ENCODE measurements at places on chromosomes 6 and 20.

GRCh38 chr6:39215640-39216158 lies 13.6 kb downstream of the KCNK5 start:
- no peak for DNase-seq

GRCh38 chr6:84583784-84584183 lies 180.6 kb downstream of the TBX18 start:
- DNase-seq: no peak

DNA sequence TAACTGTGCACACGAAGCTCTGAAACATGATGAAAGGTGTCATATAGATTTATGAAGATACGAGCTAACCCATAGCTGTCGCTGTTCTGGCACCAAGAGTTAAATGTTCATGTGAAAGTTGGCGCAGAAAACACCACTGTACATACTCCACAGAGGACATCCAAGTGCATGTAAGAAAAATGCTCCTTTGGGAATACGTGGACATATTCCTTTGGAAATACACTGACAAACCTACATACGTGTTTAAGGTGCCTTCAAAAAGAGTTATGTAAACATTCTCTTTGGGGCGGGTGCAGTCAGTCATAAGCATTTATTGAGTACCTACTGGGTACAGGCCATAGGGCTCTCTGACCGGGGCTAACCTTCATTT lies 723 bp upstream of the ARID1B start:
- no peak for DNase-seq

- no peak for DNase-seq
Observed at GRCh38 chr6:148761527-148762011, 14.7 kb downstream of the UST start.

DNA sequence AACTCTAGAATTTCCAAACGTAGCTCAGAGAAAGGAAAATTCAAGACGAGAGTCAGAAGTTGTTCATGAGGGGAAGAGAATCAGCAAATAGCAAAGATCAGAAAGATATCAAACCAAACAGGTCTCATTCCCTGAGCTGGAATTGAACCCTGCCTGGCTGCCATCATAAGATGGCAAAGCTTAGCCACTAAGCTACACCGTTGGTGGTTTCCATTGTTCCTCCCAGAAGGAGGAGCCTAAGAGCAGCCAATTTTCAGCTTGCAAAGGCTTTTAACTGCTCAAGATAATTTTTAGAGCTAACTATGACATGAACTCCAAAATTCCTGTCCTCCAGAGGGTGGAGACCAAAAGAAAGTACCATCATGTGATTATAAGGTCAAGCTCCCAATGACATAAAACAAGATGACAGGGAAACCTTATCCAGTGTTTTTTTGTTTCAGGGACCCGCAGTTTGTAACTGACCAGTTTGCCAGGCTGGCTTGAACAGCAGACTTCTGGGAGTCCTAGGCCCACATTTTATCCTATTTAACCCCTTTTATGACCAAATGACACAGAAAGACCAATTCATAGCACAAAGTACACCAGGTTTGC lies 55.9 kb downstream of the COL11A2 start:
- no peak for DNase-seq

GRCh38 chr6:87922947-87923330 lies 124.7 kb upstream of the SPACA1 start:
- no peak for DNase-seq

- peak; percentile 74 for DNase-seq
Observed at GRCh38 chr6:11251553-11252360, 19.3 kb upstream of the NEDD9 start.

- DNase-seq: no peak
Observed at GRCh38 chr6:164107297-164107995, 692.9 kb downstream of the QKI start.

DNA sequence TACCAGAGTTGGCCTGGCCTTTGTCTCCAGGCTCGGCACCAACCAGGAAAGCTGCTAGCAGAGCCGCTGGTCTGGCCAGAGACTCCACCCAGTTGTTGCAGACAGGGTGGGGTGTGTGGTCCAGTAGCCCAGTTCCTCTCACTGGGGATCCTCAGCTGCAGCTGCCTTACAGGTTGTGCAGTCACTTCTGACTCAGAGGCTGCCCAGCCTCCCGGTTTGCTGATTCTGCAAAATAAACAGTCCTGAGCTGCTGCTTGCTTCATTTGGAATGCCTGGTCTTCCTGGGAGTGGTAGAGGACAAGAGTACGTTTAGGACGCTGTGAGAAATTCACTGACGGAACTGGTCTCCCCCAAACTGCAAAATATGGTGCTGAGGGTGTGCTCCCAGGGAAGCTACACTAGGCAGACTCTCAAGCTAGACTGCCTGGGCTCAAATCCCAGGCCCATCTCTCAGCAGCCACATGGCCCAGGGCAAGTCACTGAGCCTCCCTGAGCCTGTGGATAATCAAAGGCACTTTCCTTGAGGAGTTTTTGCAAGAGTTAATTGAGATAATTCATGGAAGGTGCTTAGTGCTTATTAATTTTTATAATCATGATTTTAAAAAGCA lies 246.1 kb downstream of the TFAP2C start:
- DNase-seq: no peak

GRCh38 chr6:164825386-164825785 lies 484.0 kb downstream of the C6orf118 start:
- no peak for DNase-seq

- DNase-seq: no peak
Observed at GRCh38 chr6:169085466-169085865, 168.2 kb downstream of the THBS2 start.

DNA sequence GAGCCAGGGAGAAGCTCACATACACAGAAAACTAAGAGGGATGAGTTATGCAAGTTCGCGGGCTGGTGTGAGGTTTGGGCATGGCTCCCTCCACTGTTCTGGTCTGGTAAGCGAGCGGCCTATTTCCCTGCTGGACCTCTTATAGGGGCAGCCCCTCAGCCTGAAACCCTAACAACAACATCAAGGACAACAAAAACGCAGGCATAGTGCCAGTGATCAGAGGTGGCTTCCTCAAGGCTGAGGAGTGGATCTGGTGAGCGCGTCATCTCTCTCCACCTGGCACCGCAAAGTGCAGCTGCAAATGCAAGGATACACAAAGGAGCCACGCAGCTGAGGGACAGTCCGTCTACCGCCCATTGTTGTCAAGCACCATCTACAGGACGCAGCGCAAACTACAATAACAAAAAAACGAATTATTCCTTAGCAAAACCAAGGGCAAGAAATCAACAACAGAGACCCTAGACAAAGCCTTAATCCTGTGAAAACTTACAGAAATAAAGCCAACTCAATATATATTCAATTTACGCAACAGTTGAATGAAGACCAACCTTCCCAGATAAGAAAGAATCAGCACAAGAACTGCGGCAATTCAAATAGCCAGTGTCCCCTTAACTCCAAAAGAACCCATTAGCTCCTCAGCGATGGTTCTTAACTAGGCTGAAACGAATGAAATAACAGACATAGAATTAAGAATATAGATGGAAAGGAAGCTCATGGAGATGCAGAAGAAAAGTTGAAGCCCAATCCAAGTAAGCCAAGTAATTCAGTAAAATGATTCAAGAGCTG lies 9.2 kb upstream of the DEFB110 start:
- DNase-seq: no peak

DNA sequence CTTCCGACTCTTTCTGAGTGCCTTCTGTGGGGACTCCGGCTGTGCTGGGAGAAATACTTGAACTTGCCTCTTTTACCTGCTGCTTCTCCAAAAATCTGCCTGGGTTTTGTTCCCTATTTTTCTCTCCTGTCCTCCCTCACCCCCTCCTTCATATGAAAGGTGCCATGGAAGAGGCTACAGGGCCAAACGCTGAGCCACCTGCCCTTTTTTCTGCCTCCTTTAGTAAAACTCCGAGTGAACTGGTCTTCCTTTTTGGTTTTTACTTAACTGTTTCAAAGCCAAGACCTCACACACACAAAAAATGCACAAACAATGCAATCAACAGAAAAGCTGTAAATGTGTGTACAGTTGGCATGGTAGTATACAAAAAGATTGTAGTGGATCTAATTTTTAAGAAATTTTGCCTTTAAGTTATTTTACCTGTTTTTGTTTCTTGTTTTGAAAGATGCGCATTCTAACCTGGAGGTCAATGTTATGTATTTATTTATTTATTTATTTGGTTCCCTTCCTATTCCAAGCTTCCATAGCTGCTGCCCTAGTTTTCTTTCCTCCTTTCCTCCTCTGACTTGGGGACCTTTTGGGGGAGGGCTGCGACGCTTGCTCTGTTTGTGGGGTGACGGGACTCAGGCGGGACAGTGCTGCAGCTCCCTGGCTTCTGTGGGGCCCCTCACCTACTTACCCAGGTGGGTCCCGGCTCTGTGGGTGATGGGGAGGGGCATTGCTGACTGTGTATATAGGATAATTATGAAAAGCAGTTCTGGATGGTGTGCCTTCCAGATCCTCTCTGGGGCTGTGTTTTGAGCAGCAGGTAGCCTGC lies 4.8 kb downstream of the PIM1 start:
- no peak for DNase-seq

GRCh38 chr6:82954937-82955577 lies 110.6 kb downstream of the UBE3D start:
- no peak for DNase-seq

- no peak for DNase-seq
Observed at GRCh38 chr6:43090559-43090956, 14.4 kb downstream of the PTK7 start.

- DNase-seq: no peak
Observed at GRCh38 chr6:11258260-11259237, 26.1 kb upstream of the NEDD9 start.

DNA sequence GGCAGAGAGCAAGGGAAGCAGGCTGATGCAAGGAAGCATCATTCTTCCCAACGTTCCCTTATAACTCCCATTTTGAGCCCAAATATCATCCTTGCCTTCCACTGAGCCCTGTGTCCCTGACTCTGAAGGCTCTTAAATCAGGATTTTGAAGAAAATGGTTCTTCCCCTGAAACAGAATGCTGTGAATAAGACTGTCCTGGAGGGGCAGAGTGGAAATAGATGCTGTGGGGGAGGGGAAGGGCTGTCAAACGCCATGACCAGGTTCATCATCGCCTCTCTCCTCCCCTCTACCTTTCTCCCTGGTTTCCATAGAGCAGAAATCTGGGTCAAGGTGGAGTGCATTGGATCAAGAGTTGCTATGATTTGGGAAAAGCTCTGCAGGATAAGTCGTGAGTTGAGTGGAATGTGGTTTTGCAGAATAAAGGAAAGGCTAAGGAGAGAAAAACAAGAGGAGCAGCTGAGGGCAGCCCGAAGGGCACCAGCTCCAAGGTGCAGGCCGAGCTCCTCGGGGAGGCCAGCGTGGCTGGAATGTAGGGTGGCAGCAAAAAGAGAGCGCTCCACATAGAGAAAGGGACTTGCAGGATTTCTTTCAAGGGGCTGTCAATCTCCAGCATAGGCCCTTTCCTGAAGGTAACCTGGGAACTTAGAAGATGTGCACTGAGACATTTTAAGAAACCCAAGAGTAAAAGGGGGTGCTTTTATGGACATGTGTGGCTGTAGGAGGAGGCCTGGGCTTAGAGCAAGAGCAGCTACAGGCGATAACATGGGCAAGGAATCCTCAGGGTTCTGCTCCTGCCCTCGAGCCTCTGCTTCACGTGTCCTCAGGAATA lies 120.8 kb upstream of the CDYL start:
- DNase-seq: no peak

GRCh38 chr20:59564171-59564570 lies 40.2 kb upstream of the PHACTR3 start:
- no peak for DNase-seq

DNA sequence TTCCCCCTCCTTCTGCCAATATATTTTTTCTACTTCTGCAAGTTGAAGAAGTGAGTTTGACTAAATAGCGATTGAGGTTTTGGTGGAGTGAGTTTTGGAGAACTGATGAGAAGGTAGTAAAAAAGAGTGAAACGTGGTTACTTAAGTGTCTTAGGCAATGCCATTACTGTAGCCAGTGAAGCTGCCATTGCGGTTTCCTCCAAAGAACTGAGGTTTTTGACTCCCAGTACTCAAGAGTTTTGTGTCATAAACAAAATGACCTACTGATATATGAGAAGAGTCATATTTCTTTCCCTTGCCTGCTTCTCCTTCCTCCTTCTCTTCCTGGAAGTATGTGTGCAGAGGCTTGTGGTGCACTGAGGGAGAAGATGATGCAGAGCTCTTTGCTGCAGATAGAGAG lies 554.5 kb upstream of the MAP3K7 start:
- no peak for DNase-seq

GRCh38 chr6:157512382-157512682 lies 131.3 kb downstream of the ZDHHC14 start:
- no peak for DNase-seq

DNA sequence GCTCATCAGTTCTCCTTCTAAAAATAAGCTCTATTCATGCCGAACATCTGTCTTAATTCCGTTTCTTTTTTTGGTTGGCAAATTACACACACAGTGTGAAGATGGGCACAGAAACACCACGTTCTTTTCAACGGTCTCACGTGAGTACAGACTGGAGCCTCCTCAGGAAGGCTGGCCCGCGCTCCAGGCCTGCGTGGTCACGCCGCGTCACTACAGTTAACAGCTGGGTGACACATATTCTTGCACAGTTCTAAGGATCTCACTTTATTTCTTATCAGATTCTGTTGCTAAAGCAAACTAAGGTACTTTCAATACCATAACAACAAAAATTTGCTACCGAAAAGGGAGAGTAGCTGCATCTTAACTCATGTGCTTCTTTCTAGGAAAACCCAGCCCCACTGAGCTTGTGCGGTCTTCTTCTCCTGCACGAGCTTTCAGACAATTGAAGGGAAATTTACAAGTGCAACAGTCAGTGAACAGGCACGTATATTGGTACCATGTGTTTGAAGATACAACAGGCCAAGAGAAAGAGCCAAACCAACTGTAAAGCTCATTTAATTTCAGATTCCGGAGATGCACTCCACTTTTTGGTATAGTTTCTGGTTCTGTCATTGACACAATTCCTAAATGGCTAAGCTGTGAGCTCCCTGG lies 55.6 kb upstream of the MPC1 start:
- DNase-seq: no peak

DNA sequence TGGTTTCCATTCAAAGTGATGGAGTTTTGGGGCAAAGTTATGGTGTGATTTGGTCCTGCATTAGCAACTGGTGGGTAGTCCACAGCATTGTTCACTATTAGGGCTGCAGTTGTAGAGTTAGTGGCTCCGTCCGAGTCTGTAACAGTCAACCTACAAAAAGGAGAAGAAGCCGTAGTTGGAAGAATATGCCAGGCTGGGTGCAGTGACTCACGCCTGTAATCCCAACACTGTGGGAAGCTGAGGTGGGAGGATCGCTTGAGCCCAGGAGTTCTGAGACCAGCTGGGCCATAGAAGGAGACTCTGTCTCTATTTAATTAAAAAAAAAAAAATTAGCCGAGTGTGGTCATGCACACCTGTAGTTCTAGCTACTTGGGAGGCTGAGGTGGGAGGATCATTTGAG lies 69.5 kb downstream of the KIAA0319 start:
- no peak for DNase-seq

DNA sequence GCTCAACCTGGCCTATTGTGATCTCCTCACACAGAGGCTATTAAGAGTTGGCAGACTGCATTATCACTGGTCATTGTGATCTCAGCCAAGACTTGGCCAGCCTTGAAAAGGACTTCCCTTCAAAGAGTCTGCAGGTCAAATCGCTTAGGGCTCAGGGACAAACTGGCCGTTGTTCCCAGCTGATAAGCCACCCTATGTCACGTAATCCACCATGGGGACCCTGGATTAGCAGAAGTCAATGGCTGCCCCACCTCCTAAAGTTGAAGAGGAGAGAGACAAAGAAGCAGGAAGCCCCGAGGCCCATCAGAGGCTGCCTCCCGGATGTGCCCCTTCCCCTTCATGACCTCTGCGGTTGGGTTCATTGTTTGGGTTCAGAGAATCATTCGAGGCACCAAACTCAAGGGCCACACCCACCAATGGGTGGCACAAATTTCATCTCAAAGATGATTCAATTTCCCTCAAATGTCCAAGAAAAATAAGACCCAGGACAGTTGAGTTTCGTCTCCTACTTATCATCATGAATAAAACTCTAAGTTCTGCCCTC lies 56.6 kb downstream of the BPIFB1 start:
- no peak for DNase-seq

- DNase-seq: no peak
Observed at GRCh38 chr20:20226554-20226953, 141.3 kb upstream of the INSM1 start.

All from head of caudate nucleus (tissue), 42 donors.